ENCODE measurements at places on chromosomes 2 and 18.

DNA sequence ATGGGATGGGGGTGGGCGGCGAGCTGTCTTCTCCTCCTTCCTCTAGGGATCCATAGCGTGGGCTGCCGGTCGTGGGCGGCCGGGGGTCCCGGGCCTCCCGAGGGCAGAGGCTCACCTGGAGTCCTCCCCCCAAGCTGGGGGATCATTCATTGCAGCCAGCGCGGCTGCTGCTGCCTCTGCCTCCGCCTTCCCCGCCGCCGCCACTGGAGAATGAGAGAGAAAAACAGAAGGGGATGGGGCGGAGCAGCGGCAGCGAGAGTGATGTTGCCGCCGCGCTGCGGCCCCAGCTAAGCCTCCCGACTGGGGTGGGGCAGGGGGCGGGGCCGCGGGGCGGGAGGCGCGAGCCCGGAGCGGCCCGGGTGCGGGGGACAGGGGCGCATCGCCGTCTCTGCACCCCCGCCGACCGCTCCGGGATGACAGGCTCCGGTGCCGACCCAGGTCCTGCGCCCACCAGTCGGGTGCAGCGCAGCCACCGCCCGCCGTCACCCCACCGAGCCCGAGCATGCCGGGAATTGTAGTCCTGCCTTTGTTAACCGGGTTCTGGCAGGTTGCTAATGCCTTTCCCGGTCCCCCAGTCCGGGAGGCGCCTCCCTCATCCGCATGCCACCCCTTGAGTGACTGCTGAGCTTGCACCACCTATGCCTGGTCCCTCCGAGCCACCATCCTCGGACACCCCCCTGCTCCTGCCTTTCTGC lies at the start of gene KIF3C:
TSS of gene KIF3C (minus strand) at position 225 of the 695 bp plus-strand sequence. CDS start 580 bp downstream, outside the sequence.
- peak; percentile 67 for DNase-seq

GRCh38 chr2:86621280-86621943 lies 2.3 kb downstream of the RNF103 start:
- peak; percentile 52 for DNase-seq

DNA sequence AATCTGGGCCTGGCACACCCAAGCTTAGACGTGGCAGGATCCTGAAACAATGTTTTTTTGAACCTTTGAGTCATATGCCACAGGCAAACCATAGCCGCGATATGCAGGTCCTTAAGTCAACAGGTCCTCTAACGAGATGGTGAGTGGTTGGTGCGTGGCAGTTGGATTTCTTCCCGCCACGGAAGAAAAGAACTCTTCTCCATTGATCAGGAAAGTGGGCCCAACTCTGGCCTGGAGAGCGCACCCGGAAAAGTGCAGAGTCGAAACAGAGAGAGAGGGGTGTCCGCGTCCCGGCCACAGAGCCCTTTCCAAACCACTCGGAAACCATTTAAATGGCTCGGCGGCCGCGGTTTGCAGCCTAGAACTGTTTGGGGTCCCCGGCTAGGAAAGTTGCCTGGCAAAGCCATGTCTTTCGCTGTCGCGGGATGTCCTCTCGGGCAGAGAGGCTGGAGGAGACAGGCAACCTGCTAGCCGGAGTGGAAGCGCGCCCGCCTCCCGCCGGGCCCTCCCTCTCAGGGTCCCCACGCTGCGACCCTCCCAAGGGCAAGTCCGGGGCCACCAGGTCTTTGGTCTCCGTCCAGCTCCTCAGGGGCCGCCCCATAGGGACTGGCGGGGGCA lies 777 bp downstream of the GALNT3 start:
- no peak for DNase-seq

DNA sequence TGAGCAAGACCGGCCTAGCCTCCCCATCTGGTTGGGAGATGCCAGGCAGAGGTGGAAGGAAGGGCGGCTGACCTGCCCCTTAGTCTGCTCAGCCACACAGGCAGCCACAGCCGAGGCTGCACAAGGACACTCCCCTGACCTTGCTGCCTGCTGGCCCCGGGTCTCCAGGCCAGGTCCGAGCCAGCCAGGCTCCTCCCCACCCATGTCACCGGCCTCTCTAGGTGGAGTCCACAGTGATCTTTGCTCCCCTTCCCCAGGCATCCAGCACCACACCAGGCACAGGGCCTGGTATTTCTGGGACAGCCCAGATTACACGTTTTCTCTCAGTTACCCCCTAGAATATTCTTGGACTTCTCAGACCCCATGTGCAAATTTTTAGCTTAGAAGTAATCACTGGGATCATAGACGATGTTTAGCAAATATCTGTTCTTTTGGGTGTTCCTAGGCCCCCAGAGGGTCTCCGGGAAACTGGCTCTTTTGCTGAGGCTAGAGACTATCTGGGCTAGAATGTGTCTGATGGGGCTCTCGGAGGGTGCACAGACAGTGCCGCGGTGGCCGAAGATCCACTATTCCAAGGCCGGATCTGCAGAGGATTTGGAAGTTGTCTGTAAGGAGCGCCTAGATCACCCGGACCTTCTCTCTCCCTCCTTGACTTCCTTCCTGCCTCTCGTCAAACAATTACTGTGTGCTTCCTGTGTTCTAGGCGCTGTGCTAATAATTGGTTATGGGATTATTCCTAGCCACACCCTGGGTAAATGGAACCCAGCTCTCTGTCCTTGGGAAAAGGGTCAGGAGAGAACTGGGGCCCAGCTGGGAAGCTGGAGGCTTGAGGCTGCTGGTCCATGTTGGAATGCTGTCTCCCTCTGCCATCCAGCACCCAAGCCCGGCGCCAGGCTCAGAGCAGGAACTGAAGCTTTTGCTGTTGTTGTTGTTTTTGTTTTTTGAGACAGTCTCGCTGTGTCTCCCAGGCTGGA lies 46.9 kb downstream of the ODC1 start:
- DNase-seq, result no peak

DNA sequence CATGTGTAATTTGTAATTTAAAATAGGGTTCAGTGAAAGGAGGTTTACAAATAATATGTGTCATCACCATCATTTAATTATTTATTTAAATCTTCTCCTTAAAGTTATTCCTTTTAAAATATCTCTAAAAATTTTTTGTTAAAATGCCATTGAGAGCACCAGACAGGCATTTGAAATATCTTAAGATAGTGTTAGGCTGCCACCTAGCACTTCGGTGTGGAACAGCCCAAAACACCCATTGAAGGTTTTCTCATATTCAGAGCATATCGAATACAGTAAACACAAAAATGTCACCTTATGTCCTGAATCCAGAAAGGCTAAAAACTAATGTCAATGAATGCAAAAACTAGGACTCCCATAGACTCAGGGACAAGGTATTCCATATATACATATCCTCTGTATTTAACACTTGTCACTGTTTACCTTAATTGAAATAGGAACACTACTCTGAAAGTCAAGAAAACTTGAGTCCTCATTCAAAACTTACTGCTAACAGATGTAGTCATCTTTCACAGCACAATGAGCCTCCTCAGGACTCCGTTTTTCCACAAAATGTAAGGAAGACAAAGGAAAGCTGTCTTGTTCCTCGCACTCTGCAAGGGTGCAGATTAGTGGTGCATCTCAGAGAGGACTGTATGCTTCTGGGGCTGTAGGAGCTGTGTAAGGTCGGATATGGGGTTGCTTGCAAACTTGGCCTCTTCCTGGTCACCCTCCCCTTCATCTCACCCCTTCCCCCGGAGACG lies 329.5 kb downstream of the PAX3 start:
- DNase-seq, result peak; percentile 37

DNA sequence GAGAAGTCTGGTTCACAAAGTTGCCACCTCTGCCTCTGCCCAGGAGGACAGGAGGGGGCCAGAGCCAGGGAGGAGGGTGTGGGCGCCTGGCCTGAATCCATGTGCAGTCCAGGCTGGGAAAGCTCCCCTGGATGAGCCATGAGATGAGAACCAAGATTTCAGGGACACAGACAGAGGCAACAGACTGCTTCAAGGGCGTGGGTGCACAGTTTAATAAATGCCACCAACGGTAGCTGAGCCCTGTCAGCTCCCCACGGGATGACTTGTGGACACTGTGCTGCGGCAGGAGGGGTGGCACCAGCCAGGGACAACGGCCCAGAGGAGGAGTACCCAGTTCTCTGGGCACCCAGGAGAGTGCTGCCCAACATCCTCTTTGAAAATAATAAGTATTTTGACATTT lies 15.2 kb downstream of the CAPG start:
- no peak for DNase-seq

DNA sequence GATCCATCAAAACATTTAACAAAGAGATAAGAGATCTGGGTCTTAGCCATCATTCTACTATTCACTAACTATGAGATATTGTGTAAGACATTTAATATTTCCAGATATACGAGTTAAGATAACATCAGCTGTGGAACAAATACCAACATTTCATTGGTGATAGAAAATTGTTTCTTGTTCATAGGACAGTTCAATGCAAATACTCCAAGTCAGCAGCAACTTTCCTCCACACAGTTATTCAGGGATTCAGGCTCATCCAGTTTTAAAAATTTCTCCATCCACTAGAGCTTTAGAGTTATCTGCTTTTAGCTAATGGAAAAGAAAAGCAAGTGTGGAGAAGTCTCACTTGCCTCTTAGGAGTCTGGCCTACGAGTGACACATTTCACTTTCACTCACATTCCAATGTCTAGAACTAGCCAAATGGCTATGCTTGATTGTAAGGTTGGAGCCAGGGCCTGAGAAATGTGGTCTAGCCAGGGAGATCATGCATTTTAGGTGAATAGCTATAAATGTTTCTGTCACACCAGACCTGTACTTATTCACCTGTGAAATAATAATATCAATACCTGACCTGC lies 119.3 kb upstream of the MAPRE2 start:
- DNase-seq, result no peak

DNA sequence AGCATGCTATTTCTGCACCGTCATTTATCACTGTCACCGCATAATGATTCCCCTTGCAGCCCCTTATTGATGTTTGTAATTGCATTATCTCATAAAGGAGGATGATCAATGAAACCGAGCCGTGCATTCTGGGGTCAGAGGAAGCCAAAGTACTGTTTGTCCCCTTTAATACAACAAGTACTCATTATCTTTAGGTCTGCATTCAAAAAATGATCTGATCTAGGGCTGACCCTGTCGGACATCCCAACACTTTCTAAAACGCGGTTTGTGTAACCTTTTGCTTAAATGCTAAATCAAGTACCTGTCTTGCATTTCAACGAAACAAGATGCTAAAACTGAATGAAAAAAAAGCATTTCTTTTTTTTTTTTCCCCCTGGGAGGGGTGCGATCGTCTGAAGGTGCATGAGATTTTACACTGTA lies 143.8 kb downstream of the MEIS1 start:
- DNase-seq, result no peak

GRCh38 chr2:41668529-41668928 lies 379.3 kb upstream of the PKDCC start:
- DNase-seq, result no peak

- DNase-seq, result no peak
Observed at GRCh38 chr2:161427664-161428587, 11.8 kb downstream of the TBR1 start.

DNA sequence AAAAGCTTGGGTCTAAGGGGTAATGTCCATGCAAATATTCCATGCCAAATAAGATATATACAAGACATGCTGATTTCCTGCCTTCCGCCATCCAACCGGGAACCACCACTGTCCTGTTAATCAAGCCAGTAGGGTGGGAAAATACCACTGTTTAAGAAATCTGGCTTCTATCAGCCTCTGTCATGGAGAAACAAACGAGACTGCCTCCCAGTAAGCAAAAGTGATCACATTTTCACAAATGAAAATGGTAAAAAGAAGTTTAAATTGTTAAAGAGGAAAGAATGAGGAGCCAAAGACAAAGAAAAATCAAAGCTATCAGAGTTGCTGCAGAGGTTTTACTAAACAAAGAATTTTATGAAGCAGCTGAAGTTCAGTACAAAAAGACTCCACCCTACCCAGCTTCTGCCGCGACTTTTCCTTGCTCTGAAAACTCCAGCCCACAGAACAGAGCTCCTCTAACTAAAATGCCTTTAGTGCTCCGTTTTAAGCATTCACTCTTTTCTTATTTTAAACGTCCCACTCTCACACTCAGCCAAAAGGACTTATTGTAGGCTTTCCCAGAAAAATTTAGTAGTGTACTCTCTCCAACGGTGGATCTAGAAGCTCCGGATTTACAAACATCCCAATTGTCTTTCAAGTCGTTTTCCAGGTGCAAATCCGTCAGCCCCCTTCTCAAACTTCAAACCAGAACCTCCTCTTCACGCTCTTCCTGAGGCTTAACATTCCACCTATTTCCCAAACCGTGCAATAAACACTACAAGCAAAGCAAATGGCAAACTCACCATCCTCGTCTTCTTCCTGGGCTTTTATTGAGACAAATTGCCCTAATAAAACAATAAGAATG lies 613 bp downstream of the COL5A2 start:
- no peak for DNase-seq

GRCh38 chr18:59220164-59220783 lies 316 bp downstream of the GRP start:
- DNase-seq, result no peak

GRCh38 chr2:229033816-229034215 lies 237.3 kb downstream of the PID1 start:
- no peak for DNase-seq

DNA sequence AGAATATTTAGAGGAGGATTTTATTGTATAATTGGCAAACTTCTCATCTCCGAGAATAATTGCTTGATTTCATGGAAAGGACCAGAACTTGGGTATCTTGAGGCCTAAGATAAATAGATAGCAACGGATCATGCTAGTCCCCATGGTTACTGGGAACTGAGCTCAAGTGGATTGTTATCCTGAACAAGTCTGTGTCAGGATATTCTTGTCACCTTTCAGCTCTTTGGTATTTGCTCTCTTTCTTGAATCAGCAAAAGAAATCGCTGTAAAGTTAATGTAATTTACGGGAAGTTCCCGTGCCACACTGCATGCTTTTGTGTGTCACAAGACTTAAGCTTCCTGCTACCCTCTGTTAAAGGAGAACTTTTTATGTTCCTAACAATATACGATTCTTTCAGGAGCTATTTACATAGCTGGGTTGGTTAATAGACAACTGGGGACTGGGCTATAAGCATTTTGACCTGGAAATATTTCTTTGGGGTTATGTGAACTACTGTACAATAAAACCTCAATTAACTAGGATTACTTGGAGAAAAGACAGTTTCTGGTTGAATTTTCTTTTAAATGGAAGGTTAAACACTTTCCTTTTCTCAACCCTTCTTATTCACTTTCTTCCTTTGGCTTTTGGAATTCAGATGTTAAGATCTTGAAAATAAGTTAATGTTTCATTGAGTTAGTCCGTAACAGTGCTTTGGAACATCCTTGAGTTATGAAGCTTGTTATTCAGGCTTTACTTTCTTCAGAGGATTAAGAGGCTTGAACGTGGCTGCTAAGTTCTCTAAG lies 151.2 kb downstream of the FMNL2 start:
- no peak for DNase-seq

GRCh38 chr18:6785001-6785400 lies 55.5 kb downstream of the ARHGAP28 start:
- no peak for DNase-seq

- peak; percentile 44 for DNase-seq
Observed at GRCh38 chr2:216596236-216596979, 36.8 kb upstream of the IGFBP2 start.

DNA sequence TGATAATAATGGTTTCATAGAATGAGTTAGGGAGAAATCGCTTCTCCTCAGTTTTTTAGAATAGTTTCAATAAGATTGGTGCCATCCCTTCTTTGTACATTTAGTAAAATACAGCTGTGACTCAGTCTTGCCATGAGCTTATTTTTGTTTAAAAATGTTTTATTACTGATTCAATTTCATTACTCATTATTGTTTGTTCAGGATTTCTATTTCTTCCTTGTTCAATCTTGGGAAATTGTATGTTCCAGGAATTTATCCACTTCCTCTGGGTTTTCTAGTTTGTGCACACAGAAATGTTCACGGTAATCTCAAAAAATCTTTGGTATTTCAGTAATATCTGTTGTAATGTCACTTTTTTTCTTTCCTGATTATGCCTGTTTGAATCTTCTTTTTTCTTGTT lies 371.5 kb upstream of the SETBP1 start:
- DNase-seq, result no peak

Measured in KBM-7 (cell line).